Muscle of leg (tissue), 16 donors: ENCODE measurements at places on chromosomes 3 and 15.

DNA sequence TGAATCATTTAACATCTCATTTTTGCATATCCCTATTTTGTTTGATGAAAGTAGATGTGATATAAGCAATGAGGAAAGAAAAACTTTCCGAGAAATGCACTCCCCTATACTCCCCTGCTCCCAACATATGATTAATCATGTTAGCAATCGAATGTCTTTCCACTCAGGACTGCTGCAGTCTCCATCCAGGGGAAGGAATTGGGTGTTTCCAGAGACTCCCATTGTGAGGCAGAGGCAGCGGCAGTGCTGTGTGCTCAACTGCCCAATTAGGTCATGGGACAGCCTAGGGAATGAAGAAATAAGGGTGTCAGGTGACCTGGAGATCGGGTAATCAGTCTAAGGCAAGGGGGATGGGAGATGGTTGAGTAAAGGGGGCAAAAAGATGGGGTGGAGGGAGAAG, 268.6 kb upstream of the MEIS2 start:
- DNase-seq = no peak

GRCh38 chr3:171936191-171936841, 93.2 kb downstream of the TMEM212 start:
- no peak for DNase-seq

GRCh38 chr15:69496001-69496400, 43.4 kb downstream of the RPLP1 start:
- DNase-seq = peak; percentile 42

GRCh38 chr15:90106522-90107117, 4.4 kb upstream of the IDH2 start:
- no peak for DNase-seq

DNA sequence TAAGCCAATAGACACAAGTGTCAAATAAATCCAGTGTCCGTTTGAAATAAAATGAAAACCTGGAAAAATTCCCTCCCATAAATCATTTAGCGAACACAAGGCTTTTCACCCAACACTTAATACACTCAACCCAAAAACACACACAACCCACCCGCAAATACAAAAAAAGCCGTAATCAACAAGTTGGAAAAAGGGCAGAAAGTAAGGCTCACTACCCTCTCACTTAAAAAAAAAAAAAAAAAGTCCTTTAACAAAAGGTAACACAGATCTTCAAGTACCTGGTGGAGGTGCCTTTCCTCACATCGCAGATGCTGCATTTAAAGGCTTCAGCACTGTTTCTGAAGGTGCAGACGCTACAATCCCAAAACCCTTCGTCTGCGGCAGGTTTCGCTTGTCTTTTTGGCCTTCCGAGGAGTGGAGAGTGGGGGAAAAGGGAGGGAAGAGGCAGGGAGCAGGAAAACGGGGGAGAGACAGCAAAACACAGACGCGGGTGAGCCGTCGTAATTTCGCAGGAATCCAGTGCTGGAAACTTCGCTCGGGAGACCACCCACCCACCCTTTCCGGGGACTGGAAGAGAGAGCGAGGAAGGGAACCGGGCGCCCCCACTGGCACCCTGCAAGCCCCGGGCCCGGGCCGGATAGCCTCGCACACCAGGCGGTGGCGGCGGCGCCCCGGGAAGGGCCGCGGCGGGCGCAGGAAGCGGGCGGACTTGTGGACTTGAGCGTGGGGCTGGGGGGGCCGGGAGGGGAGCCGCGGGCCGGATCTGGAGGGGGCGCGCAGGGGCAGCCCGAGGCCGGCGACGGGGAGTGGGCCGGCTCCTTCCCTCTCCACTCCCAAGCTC, 401.8 kb downstream of the SHQ1 start:
- DNase-seq = no peak

- DNase-seq = peak; percentile 84
Observed at GRCh38 chr15:91853511-91853947, at the start of gene SLCO3A1. Gene SLCO3A1 (plus strand): TSS chr15:91853708.

GRCh38 chr3:190566043-190566933, 52.4 kb downstream of the IL1RAP start:
- DNase-seq = peak; percentile 81

DNA sequence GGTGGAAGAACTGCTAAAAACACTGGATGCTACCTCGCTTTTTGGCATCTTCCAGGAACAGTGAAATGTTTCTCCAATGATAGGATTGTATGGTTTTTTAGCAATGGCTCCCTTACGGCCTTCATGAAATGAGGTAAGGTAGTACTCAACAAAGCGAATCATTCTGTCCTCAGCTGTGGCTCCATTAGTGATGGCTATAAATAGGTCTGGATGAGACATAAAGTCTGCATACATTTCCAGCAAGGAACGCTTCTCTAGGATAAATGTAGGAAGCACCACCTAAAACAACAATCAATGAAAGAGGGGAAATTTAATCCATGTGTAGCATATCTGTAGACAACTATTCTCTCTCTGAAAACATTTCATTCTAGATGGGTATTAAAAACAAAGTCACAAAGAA, 32.4 kb upstream of the SNX4 start:
- no peak for DNase-seq

GRCh38 chr15:74317820-74318375, 49.5 kb downstream of the CYP11A1 start:
- DNase-seq = peak; percentile 98

- DNase-seq = peak; percentile 72
Observed at GRCh38 chr3:126481808-126482502, 6.3 kb upstream of the ZXDC start.

DNA sequence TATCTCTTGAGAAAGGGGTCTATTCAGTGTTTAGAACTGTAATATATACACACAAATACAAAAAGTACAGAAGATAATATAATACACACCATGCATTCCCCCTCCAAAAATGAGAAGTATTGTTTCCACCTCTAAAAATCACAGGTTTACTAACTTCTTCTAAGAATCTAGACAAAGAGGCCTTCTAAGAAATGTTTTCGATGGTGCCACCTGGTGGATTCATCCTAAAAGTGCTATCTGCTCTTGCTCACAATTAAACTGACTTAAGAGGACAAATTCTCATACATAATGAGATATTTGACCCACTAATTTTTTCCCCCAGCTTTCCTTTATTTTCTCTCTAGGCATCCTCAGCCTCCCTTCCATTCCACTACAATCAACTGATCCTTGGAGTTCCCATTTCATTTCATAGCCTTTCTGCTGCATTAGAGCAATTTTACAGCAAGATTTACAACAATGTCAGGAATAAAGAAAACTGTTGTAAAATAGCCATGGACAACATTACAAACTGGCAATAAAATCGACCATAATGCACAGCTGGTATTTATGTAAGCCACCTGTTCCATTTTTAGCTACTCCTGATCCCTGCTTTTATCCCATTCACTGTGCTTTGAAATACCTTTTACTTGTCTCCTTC, 124.6 kb downstream of the ARRDC4 start:
- peak; percentile 73 for DNase-seq

DNA sequence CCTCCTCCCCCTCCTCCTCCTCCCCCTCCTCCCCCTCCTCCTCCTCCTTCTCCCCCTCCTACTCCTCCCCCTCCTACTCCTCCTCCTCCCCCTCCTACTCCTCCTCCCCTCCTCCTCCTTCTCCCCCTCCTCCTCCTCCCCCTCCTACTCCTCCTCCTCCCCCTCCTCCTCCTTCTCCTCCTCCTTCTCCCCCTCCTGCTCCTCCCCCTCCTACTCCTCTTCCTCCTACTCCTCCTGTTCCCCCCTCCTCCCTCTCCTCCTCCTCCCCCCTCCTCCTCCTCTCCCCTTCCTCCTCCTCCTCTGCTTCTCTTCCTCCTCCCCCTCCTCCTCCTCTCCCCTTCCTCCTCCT, 17.1 kb upstream of the EPHB3 start:
- DNase-seq = no peak

DNA sequence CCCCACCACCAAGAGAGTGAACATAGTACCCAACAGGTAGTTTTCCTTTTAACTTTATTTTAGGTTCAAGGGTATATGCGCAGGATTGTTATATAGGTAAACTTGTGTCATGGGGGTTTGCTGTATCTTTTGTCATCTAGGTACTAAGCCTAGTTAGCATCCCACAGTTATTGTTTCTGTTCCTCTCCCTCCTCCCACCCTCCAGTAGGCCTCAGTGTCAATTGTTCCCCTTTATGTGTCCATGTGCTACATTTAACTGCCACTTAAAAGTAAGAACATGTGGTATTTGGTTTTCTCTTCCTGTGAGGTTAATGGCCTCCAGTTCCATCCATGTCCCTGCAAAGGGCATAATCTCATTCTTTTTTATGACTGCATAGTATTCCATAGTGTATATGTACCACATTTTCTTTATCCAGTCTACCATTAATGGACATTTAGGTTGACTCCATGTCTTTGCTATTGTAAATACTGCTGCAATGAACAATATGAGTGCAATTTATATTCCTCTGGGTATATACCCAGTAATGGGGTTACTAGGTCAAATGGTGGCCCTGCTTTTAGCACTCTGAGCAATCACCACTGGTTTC, 66.2 kb downstream of the ST3GAL6 start:
- DNase-seq = no peak

DNA sequence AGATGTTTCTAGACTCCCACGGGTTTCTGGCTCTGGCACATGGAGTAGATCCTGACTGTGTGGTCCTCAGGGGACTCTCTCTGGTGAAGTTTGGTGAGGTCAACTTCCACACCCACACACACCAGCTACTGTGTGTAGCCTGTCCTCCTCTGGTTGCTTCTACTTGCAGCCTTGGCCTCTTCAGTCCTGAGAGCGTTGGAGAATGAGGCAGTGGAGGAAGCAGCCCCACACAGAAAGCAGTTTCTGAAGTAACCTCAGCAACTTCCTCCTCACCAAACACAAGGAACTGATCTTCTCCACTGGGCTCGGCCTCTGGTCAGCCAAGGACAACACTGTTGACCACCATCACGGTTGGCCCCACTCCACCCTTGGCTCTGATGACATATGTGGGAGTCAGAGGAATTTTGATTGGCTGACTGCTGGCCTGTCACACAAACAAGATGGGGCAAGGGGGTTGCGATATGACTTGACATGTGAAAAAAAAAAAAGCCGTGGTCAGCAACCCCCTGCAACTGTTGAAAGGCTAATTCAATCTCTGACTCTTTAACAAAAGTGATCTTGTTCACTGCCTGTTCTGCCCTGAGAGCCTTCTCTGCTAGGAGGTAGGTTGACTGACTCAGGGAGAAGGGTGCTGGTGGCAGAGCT, 19.6 kb downstream of the CD86 start:
- DNase-seq = peak; percentile 45
